Ureter (tissue), 1 donor: ENCODE measurements at places on chromosomes 2 and 18. TPM values are rescaled to one million over a fixed set of nuclear protein-coding genes. Genes with fewer than 3 reads are reported as not detected.

ABCG5 gene
- not detected for total RNA-seq

GRCh38 chr2:132813422-132813821 is 143.4 kb upstream of the LYPD1 start:
- no peak for DNase-seq

DNA sequence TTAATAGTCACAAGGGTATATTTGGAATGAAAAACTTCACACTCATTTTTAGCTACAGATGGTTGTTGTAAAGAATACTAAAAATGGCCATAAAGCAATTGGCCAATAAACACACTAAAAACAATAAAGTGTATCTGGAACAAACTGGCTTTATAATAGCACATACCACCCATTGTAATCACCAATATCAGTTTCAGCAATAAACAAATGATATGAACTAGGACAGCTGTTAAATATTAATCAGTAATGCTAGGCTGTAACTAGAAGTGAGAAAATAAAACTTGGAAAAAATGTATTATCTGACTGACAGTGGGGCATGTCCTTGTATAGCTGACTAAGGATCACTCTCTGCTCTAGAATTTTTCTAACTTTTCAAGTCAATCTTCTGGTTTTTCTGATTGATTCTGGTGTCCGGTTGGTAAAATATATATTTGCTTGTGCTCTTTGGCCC is 312.5 kb downstream of the RND3 start:
- no peak for DNase-seq

DNA sequence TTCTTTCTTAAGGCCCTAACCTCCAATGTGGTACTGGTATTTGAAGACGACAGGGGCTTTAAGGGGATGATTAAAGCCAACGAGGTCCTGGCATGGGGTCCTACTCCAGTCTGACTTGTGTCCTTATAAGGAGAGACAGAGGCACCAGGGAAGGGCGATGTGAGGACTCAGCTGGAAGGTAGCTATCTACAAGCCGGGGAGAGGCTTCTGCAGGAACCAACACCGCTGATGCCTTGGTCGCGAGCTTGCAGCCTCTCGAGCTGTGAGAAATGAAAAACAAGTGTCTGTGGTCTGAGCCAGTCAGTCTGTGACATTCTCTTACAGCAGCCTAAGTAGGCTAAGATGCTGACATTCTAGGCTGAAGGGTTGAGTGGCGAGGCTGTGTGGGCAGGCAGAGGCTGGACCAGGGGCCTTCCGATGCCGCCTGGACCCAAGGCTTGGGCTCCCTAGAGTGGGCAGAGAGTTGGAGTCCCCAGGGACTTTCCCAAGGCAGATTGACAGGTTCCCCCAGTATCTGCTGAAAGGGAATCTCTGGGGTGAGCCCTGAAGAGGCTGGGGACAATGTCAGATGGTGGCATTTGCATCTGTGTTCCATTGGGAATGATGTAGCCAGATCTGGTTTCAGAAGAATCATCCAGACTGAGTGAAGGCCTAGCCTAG is 322.9 kb upstream of the HS6ST1 start:
- DNase-seq: peak; percentile 39

DNA sequence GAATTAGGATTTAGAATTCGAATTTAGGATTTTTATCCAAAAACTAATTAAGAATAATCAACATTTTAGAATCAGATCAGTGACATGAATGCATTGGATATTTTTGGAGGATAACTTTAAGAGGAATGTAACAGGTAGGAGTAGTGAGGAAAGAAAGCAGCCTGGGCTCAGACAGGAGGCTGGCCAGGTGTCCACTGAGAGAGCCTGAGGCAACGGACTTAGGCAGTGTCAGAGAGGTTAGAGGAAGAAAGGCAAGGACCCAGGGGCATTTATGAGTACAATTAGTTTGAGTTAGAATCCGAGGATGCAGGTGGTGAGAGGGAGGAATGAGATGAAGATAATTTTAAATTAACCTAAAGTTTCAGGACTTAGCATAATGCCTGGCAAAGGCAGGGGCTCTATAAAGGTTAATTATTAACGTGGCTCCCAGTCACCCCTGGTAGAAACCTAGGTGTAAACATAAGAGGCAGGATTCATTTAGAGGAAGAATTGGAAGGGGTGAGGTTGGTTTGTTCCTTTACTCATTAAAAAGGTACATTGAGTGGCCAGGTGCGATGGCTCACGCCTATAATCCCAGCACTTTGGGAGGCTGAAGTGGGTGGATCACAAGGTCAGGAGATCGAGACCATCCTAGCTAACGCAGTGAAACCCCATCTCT is 507.1 kb downstream of the TMEM182 start:
- DNase-seq: no peak

- DNase-seq: no peak
Observed at GRCh38 chr2:225002656-225003045, 39.6 kb downstream of the DOCK10 start.

GRCh38 chr18:64718808-64719207 is 569.9 kb upstream of the LINC00305 start:
- no peak for DNase-seq

GRCh38 chr18:68667121-68667520 is 47.8 kb downstream of the TMX3 start:
- no peak for DNase-seq

- no peak for DNase-seq
Observed at GRCh38 chr2:55489467-55490062, 30.0 kb upstream of the CFAP36 start.

GAL3ST2 gene
- total RNA-seq: 0.47 TPM

GRCh38 chr2:31556940-31557339 is 23.8 kb downstream of the SRD5A2 start:
- no peak for DNase-seq

DNA sequence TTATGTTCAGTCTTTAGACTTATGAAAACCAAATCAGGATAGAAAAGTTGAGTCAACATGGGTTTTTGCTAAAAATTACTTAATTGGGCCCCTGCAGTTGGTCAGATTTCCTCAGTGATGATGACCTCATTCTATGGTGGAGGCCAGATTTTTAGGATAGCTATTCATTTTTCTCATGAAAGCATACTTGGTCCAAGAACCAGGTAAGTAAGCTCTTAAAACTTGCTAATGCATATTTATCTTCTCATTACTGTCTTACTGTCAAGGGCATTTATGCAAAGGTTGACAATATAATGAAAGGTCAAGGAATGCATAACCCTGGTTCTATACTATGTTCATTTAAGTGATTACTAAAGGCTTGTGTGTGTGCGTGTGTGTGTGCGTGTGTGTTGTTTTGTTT is 650.6 kb downstream of the SATB2 start:
- DNase-seq: no peak

PSMA8 gene
- not detected for total RNA-seq

DNA sequence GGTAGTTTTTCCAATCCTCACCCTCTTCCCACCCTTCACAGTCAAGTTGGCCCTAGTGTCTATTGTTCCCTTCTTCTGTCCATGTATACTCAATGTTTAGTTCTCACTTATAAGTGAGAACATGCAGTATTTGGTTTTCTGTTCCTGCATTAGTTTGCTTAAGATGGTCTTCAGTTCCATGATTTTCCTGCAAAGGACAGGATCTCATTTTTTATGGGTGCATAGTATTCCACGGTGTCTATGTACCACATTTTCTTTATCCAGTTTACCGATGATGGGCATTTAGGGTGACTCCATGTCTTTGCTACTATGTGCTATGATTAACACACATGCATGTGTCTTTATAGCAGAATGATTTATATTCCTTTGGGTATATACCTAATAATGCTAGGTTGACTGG is 104.4 kb downstream of the STRN start:
- no peak for DNase-seq

- DNase-seq: no peak
Observed at GRCh38 chr18:51226068-51226467, 28.6 kb upstream of the MEX3C start.

GRCh38 chr2:15705839-15706386 is 114.2 kb downstream of the DDX1 start:
- DNase-seq: no peak
